Activated CD4-positive, alpha-beta T cell treated with anti-CD3 and anti-CD28 coated beads, Interleukin-2, amount 10 ng/mL, durations not matched to agents 24 days and 14 days (primary cell): ENCODE measurements at places on chromosomes 12 and 14.
A peak's percentile ranks its signal among the peaks of the same experiment; 100 is the strongest.

DNA sequence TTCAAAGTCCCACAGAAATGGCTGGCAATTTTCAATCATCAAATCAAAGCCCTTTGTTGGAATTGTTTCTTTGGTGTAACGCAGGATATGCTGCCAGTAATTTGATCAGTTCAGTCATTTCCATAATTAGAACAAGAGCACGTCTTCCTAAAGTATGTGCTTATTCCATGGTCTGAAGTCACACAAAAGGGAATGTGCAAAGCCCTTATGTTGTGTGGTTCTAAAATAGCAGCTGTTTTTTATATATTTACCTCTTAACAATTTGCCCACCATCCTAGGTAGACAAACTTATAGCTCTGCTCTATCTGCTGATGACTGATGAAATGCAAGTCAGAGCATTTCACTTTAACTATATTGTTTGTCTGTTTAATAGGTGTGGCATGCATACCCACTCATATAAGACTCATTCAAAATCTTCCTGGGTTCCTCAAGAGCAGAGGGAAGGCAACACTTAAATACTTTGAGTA, 176.1 kb upstream of the SLC38A2 start:
- DNase-seq = no peak

- no peak for DNase-seq
Observed at GRCh38 chr12:26520869-26521268, 312.1 kb downstream of the ITPR2 start.

DNA sequence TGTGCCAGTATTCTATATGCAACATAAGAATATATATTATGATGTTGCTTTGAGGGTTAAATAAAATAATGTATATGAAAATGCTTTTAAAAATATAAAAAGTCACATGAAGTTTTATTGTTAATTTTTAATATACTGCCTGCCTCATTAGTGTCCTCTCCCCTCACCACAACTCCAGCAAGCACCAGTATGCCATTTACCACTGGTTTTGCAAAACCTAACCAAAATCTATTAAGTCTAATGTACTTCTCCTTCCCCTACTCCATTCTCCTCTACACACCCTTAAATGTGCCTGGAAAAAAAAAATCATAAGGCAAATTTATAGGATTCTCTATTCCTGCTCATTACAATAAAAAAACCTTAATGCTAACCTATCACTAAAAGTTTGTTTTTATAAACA, 24.0 kb upstream of the GNG2 start:
- DNase-seq = no peak

DNA sequence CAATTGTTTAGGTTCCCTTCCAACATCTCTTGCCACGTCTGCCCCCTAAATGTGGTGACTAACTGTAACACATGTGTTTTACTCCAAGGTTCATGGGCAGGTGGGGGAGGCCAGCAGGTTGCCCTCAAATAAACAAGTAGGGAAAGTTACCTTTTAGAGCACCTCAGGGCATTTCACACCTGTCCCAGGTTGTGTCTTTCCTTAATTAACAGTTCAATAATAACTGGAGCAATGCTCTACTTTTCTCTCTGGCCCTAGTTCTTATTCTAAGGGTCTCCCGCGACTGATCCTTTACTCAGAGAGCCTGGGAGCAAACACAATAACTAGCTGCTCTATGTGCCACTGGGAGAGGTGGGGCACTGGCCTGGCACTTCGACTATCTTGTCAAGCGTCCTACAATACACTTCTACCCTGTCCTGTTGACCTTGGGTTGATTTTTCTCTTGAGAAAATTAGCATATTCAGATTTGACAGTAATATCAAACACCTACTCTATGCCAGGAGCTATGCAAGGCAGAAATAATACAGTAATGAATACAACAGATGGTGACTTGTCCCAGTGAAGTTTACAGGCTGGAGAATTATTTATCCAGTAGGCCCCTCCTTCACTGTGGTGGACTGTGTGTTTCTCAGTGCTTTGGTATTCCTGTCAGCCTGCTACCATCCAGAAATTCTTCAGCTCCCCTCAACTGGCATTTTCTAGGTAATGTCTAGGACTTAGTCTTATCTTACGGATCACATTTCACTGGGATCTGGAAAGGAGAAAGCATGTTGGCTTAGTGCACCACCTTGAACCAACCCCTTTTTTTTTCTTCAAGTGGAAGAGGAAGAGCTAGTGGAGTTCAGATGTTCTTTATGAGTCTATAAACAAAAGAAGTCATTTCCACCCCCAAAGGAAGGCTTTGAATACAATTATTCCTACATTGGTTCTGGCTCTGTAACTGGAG, 202.6 kb downstream of the CRADD start:
- DNase-seq = peak; percentile 54

- no peak for DNase-seq
Observed at GRCh38 chr12:13573698-13574321, 377.3 kb downstream of the EMP1 start.

DNA sequence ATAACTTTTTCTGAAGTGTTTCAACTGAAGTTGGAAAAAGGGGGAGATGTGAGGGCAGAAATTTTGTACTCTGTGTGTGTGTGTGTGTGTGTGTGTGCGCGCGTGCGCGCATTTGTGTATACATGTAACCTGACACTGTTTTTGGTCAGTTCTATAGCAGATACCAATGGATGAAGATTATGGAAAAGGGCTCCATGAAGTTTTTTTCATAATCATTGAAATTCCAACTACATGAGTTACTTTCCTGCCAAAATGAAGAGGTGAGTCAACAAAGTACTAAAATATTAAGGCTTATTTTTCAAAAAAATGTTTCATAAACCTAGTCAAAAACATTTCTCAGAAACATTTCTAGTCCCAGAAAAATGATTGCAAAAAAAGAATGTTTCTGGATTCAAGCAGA, 25.7 kb upstream of the CERS5 start:
- no peak for DNase-seq
